ENCODE measurements at places on chromosomes 1 and 21.

- no peak for DNase-seq
Measured at GRCh38 chr1:6614019-6614928, 743 bp downstream of the PHF13 start.

DNA sequence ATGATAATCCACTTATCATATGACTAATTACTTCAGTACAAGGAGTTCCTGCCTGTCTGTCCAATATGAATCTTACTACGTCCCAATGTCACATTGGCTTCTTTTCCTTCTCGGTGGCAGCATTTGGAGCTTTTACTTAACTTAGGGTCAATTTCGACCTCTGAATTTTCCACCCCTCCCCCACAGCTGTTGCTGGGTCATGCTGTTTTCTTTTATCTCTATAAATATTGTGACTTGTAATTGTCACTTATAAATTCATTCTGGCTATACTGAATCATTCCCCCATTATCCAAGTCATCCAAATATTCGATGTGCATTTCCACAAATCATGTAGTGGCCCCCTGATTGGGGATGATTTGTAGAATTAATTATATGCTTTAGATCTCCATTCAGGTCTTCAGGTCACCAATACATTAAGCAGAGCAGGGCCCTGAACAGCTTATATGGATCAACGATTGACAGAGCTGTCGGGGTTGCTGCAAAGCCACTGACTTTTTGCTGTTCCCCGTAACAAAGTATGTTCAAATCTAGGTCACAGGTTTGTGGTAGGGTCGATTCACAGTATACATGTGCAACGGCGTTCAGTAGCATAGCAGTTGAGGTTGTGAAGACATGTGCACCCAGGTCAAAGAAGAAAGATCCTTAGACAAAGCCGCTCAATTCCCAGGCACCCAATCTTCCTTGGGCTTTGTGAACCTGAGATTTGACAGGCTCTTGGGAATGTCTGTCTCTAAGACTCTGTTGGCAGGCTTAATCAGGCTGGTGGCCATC, 18.3 kb upstream of the RNU1-4 start:
- DNase-seq, result no peak

DNA sequence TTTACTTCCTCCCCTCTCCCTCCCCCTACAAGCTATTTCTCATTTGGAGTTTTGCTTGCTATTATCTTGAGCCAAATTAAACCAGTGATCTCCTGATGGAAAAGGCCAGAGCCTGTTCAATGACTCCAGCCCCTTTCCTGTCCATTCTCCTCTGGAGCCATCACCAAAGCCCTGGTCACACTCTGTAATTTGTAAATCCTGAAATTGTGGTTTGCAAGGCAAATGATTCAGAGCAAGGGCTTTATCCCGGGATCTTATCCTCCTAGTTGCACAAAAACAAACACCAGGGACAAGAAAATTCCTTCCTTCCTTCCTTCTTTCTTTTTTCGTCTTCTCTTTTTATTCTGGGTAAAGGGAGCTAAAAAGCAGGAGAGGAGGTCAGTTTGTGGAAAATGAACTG, 366.1 kb upstream of the ST6GALNAC5 start:
- DNase-seq, result no peak

DNA sequence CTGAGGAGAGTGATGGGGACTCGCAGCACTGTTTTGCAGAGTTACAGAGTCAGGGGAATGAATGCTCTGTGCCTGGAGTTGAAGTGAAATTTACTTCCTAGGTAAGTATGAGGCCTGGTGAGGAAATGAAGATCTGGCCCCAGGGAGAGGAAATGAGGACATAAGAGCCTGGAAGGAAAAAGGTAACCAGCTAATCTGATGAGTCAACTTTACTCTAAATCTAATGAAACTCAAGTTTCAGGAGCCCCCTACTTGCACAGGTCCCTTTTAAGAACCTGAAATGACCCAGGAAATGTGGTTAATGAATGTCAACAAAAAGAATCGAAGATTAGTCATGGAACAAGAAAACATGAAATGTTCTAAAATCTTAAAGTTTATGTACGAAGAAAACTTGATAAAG, 599.0 kb downstream of the AGBL4 start:
- no peak for DNase-seq

- DNase-seq, result no peak
Measured at GRCh38 chr1:233229288-233229687, 66.2 kb downstream of the PCNX2 start.

DNA sequence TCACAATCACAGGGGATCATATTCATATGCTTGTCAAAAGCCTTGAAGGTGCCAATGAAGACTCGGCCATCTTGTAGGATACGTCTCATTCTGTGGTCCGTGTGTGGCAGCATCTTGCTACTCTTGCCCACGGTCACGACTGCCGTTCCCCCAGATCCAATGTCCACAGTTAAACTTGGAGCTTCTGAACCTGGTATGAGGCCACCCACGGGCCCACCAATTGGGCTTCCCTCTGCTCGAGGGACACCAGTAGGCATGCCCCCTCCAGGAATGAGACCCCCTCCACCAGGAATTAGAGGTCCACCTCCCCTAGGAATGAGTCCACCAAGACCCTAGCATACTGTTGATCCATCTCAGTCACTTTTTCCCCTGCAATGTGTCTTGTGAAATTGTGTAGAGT, 39.6 kb downstream of the MORN1 start:
- DNase-seq, result no peak

DNA sequence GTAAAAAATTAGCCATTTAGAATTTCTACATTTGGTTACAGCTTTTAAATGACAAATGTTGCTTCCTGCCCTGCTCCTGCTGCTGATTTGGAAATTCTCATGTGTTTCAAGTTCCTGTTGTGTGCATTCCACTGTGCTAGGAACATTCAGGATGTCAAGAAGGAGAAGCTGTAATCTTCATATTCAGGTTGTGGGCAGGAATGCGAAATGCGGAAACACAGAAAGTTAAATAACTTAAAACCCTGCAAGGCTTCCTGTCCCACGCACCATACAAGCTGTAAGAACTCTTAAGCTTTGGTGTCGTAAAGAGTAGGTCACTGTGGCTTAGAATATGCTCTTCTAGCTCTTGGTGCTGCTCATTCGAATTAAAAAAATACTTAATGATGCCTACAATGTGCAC, 52.6 kb downstream of the S100B start:
- DNase-seq, result no peak

DNA sequence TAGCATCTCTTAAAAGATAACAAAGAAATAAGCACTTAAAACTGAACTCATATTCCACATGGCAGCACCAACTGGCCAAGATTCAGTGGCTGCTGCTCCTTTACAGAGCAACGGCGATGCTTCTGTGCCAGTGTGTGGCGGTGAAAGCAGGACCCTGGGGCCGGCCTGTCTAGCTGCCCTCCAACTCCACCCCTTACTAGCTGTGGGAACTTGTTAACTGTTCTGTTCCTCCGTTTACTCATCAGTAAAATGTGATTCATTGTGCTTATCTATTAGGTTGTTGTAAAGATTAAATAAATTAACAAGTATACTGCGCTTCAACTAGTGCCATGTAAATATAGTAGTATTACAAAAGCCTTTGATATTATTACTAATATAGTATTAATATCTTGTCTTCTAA, 133.2 kb downstream of the GDAP2 start:
- no peak for DNase-seq
